ENCODE measurements at places on chromosomes 13 and 19.
A peak's percentile ranks its signal among the peaks of the same experiment; 100 is the strongest.

- DNase-seq: no peak
These were observed 2220.8 kb upstream of the PCDH20 start for GRCh38 chr13:63636316-63636993.

GRCh38 chr13:32125751-32126150 is 94.2 kb downstream of the FRY start:
- DNase-seq: no peak

- no peak for DNase-seq
These were observed 68.3 kb upstream of the MYO16 start for GRCh38 chr13:108561149-108561548.

DNA sequence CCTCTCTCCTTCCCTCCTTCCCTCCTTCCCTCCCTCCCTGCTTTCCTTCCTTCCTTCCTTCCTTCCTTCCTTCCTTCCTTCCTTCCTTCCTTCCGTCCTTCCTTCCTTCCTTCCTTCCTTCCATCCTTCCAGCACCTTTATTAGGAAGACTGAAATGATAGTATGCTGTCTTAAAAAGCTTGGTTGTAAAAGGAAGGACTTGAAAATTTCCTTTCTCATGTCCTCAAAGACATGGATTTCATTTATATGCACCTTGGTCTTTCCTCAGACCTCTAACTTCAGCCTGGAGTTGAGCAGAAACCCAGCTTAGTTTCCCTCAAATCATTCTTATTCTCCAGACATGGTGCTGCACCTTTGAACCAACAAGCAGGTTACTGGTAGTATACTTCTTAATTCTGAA is 141.7 kb downstream of the GPC6 start:
- DNase-seq: no peak

DNA sequence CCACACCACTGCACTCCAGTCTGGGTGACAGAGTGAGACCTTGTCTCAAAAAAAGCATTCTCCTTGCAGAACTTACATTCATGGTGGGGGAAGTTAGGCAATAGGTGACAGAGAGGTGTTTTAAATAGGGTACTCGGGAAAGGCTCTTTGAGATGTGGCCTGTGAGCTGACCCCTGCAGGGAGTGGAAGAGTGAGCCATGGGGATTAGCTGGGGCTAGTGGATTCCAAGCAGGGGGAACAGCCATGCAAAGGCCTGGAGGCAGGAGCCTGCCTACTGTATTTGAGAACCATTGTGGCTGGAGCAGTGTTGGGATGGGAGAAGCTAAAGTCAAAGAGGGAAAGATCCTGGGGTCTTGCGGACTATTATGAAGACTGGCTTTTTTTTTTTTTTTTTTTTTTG is 3.9 kb upstream of the DMKN start:
- DNase-seq: no peak

DNA sequence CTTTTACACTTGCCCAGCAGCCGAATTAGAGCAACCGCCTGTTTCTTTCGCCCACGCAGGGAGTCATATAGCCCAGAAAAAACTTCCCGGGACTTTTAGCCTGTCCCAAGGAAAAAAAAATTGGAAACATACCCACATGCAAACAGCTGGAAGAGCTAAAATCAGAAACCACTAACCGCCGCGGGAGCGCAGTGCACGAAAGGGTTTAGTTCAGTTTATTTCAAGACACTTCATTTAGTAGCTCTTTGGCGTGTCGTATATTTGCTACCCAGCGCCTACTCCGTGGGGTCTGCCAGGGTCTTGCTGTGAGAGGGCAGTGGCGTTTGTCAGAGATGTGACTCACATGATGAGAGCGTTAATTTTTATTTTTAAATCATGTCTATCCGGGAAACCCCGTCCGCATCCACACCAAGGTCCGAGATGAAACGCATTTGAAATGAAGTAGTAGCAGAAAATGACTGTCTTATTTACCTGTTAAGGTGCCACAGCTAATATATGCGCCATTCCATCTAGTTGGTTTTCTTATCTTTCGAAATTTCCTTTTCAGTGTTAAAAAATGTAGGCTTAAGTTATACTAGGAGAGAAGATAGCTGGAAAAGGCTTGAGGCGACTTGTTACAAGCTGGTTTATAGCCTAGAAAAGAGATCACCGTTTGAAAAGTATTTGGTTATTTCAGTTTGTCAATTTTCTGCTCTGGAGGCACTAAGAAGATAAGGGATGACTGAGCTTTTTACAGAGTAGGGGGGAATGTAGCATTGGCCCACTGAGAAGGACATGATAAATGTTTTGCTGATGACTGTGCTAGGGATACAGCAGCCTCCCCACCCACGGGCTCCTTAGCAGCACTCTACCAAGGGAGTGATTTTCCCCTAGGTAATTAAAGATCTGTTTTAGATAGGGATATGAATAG is 1.7 kb downstream of the KLF5 start:
- DNase-seq: peak; percentile 71

GRCh38 chr19:13699786-13700185 is 64.5 kb upstream of the MRI1 start:
- no peak for DNase-seq

DNA sequence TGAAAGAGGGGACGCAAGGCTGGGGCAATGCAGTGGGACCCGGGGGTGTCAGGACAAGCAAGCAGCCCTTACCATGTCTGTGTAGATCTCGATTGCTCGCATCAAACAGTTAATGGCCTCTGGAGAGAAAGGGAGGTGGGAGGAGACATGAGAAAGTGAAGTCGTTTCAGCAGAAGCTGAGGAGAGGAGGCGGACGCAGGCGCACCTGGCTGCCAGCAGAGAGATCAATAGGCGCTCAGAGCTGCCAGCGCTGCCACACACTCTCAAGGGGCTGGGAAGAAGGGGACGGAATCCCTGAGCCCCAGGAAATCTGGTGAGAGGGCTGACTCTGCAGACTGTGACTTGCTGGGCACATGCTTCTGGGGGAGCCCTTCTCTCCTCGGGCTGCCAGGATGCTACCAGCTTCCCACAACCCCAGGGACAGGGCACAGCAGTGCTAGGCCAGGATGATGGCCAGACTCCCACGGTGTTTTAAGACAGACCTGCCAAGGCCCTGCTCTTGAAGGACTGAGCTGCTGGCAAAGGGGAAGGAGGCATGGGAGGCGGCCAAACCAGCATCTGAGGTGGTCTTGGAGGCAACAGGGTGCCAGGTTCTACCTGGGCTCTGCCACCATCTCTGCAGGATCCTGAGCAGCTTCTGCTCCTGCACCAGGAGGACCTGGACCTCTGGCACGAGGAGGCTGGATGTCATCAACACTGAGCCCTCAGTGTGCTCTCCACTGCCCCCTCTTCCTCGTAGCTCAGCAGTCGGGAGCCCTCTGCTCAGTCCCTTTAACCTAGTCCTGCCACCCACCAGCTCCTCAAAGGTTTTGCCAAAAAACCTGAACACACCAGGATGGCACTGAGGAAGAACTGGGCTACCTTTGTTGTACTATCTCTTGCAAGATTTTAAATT is 11.7 kb upstream of the KPTN start:
- no peak for DNase-seq

DNA sequence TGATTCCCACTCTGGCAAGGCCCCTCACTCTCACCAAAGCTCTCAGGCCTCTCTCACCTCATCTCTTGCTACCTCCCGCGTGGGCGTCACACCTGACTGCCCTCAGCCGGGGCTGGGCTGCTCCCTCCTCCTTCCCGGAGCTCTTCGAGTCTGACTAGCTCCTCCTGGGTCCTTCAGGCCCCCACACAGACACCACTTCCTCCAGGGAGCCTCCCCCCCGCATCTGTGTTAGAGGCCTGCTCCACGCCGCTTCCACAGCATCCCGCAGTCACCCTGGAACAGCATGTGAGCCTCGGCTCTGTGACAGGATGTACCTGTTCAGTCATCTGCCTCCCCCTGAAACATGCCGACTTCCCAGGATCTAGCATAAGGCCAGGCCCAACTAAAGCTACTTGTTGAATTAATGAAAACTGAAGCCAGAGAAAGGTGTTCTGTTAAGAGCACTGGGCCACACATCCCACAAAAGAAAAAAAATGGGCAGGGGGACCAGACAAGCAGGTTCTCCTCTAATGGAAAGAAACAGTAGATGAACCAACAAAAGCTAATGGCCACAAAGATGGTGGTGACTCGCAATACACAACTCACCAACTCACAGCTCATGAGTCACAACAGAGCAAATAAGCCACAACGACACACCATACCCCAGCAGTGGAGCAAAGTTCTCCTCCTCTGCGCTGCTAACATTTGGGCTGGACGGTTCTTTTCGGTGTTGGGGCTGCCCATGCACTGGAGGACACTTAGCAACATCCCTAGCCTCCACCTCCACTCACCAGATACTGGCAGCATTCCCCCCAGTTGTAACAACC is 3.0 kb downstream of the PPP6R1 start:
- no peak for DNase-seq

- no peak for DNase-seq
These were observed 217.9 kb downstream of the RFC3 start for GRCh38 chr13:34035676-34036325.

- no peak for DNase-seq
These were observed 111.6 kb downstream of the RGCC start for GRCh38 chr13:41568972-41569351.

DNA sequence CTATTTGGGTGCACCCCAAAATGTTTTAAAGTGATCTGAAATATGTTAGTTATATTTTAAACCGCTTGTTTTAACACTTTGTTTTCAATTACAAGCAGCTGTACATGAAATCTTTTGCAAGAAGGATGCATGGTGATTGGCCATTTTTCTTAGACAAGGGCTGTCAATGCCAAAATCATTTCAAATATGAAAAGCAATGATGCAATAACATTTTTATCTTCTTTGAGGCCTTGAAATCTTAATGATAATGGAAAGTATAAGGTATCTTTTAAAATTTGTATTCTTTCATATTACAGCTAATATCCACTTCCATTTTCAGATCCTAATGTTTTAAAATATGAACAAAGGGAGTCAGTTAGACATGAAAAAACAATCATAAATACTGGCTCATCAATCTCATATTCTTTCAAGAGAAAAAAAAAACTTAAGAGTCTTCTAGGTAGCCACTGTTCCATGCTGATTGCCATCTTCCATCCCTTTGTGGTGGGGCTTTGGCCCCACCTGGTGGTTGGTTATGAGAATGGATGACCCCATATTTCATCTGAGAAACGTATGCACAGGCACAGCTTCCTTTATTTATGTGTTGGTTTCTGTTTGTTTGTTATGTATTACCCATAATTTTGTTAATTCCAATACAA is 330.3 kb upstream of the MIR17HG start:
- DNase-seq: peak; percentile 71

GRCh38 chr19:9436358-9436757 is 985 bp upstream of the ZNF266 start:
- DNase-seq: no peak

- DNase-seq: no peak
These were observed 64.4 kb upstream of the NPAS1 start for GRCh38 chr19:46954993-46955812.

GRCh38 chr13:43284162-43284561 is 260.8 kb downstream of the DNAJC15 start:
- DNase-seq: no peak

GRCh38 chr13:75316427-75316826 is 165.5 kb downstream of the TBC1D4 start:
- DNase-seq: no peak

DNA sequence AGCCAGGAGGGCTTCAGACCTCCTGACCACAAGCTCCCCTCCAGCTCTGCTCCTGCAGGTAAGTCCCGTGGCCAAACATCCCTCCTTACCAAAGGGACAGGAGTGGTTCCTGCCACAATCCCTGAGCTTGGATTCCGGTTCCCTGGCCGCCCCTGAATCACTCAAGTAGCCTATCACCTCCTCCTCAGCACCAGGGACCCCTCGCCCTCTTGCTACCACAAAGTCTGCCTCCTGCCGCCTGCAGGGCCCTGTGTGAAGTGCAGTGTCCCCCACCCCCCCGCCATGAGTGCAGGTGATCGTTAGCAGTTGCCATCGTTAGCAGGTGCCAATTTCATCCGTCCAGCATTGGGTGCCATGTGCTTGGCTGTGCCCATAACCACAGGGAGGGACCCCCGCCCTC is 40.8 kb upstream of the RANBP3 start:
- no peak for DNase-seq

GRCh38 chr19:20453425-20453935 is 112.1 kb downstream of the ZNF737 start:
- DNase-seq: no peak

- DNase-seq: no peak
These were observed 6.2 kb downstream of the NPHS1 start for GRCh38 chr19:35846038-35846668.

- no peak for DNase-seq
These were observed 20.1 kb downstream of the COL4A2 start for GRCh38 chr13:110327051-110327721.

Measured in islet precursor cell (in vitro differentiated cells).